Activated CD4-positive, alpha-beta T cell treated with anti-CD3 and anti-CD28 coated beads for 24 hours (primary cell): ENCODE measurements at places on chromosomes 6 and 20.

DNA sequence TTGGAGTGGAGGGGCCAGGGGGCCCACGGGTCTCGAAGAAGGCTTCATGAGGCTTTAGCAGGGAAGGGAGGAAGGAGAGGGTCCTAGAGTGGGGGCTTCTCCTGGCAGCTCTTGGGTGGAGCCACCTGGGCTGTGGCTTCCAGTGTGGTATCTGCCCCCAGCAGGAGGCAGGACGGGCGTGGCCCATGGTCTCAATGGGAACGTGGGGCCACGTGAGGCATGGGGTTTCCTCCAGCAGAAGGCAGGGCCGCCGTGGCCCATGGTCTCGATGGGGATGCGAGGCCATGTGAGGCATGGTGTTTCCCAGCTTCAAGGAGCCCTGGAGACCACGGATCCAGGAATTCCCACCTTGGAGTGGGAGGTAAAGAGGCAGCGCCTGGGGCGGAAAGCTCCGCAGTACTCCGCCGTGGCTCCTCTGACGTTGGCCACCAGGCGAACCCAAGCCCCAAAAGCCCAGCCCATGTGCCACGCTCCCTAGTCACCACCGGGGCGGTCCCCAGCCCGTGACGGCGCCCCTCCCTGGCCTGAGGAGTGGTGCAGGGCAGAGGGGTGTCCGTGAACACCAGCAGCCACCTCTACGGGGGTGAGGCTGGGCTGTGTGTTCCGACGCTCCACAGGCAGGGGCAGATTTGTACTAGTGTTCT, 62.0 kb upstream of the GATA5 start:
- no peak for DNase-seq

- DNase-seq = no peak
Observed at GRCh38 chr6:112296694-112297093, 42.3 kb upstream of the LAMA4 start.

- DNase-seq = no peak
Observed at GRCh38 chr6:46935687-46936086, 13.9 kb upstream of the ADGRF5 start.

DNA sequence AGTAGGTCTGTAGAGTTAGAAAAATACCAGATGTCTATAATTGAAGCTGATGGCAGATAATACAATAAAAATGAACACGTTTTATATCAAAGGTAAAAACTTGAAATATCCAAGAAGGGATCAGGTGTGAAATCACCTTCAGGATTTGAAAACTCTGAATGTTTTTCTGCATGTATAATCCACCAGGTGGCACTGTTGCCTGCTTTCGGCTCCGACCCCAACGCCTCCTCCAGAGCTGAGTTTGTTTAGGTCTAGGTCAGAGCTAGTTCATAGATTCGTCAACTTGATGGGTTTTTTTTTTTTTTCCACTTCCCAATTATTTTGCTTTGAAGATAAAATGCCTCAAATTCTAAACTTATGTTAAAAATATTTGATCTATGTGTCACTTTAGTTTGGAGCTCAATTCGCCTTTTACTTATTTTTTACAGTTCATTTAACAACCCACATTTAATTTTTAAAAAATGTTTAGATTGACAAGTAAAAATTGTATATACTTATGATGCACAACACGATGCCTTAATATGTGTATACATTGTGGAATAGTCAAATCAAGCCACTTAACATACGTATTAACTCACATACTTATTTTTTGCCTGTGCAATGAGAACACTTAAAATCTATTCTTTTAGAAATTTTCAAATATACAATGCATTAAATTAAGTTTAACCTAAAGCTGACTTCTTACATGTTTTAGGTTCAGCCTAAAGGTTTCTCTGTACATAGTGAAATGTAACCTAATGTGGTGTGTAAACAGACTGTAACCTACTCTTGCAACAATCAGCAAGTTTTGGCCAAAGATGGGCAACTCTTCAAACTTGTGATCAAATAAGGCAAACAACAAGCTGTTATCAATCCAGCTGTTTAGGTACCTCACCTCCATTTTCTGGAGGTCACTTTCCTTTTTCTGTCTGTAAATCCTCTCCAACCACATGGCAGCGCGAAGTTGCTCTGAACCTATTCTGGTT, 39.4 kb upstream of the ENPP4 start:
- peak; percentile 31 for DNase-seq

GRCh38 chr6:25366903-25367545, 87.8 kb downstream of the CARMIL1 start:
- DNase-seq = peak; percentile 21
